ENCODE measurements at places on chromosomes 3 and 15.

GRCh38 chr3:184275961-184276910, at the start of gene ECE2:
Gene ECE2, plus strand, starts transcription at chr3:184276022. Its CDS starts 132 bp downstream, at chr3:184276154.
- DNase-seq = no peak

- DNase-seq = no peak
Measured at GRCh38 chr3:11917051-11917450, 70.4 kb upstream of the TAMM41 start.

GRCh38 chr3:9678493-9678892, 25.1 kb upstream of the CPNE9 start:
- no peak for DNase-seq

- peak; percentile 1 for DNase-seq
Measured at GRCh38 chr3:139937674-139938279, 2.8 kb downstream of the CLSTN2 start.

- no peak for DNase-seq
Measured at GRCh38 chr3:56347219-56347871, 120.9 kb downstream of the ERC2 start.

DNA sequence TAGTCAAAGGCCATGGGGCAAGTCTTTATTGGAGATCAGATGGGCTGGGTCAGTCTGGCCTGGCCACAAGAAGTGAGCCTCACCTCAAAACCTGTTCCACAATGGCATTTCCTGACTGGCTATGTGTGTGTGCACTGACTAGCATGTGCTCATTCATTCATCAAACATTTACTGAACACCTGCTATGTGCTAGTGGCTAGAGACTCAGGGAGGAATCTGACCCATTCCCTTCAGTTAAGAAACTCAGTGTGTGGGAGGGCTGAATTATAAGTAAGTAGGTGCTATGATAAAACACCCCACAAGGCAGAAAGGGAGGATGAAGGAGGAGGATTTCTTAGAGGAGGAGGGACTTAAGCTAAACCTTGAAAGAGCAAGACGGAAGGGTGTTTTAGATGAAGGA, 5.4 kb upstream of the CGNL1 start:
- no peak for DNase-seq

DNA sequence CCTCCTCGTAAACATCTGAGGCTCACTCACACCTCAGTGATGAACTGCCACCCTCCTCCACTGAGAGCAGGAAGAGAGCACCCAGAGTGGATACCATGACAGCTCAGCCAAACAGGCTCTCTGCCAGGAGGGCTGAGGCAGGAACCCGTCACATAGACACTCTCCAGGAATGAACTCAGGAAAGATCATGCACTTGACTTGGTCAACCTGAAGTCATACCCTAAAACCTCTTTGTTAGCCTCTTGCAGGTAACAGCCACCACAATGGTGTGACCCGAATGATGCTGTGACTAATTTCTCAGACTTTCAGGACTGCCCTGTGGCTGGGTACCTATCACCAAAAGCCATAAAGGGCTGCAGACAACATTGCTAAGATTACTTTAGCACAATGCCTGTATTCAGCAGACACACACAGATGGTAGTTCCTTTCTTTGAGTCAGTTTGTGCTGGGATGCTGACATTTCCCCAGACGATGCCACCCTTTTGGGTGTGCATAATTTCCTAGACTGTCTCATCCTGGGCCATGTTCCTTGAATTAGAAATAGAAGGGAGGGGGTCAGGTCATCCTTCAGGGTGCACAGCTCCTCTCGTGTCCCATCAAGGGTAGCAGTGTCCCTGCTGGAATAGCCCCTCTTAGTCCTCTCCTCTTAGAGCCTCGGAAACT, 30.3 kb downstream of the CX3CR1 start:
- no peak for DNase-seq

DNA sequence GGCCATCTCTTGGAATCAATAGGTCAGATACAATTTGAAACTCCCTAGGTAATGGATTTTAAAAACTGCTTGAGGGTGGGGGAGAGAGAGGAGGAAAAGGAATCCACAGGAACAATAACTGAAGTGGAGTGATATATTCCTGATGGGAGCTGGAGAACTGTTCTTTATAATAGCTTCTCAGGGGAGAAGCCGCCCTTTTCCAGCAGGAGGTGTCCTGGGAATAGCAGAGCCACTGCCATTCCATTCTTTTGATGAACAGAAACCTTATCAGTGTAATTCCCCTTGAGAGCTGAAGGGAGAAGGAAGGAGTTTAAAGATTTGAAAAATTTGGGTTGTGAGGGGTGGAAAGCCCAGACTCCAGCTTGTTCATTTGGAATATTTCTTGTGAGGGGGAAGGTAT, 504.9 kb upstream of the DPH6 start:
- no peak for DNase-seq

DNA sequence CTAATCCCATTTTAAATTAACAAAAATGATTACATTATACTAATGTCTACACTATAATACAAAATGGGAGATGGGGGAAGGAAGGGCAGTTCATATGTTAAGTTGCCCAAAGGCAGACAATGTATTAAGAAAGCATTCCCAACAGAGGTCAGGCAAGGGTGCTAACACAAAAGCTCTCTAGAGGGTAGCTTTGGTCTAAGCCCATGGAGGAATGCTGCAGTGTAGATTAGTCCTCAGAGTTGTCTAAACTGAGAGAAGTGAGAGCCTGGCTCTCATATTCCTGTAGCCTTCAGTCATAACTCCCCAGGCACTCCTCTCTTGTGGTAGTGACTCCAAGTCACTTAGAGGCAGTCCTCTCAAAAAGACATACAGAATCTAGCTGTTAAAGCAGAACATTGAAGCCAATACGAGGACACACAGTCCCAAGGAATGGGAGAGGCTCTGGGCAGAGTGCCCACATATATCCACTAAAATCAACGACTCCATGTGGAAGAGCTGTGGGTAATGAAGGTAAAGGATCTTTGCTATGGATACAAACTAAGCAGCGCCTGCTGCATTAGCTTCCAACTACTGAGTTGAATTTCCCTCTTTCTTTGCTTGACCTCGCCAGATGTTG, 14.5 kb downstream of the NEK10 start:
- DNase-seq = no peak

DNA sequence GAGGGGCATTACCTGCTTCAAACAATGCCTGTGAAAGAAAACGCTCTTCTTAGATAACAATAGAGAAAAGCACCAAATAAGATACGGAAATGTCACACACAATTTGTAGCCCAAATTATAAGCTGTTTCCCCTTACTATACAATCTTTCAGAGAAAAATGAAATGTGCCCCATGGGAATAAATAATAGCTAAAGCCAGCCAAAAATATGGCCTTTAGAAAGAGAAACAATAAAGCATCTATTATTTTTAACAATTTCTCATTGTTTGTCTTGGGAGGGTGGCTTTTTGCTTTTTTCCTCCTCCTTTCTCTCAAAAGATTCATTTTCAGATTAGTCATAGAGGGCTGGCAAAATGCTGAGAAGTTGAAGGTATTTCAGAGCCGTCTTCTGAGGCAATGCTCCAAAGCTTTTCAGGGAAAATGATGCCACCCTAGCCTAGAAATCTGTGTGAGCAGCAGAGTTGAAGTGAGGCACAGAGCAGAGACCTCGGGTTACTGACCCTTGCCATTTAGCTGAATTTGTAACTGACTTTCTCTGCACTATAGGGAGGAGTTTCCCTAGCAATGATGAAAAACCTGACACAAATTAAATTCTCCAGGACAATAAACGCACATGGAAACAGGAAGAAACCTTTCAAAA, 86.3 kb upstream of the PRICKLE2 start:
- DNase-seq = no peak

- peak; percentile 6 for DNase-seq
Measured at GRCh38 chr3:113097960-113098447, 107.2 kb downstream of the GTPBP8 start.

- DNase-seq = no peak
Measured at GRCh38 chr3:184145111-184145524, 10.0 kb downstream of the EIF2B5 start.

- DNase-seq = no peak
Measured at GRCh38 chr3:123281929-123282328, 80.2 kb downstream of the SEC22A start.

DNA sequence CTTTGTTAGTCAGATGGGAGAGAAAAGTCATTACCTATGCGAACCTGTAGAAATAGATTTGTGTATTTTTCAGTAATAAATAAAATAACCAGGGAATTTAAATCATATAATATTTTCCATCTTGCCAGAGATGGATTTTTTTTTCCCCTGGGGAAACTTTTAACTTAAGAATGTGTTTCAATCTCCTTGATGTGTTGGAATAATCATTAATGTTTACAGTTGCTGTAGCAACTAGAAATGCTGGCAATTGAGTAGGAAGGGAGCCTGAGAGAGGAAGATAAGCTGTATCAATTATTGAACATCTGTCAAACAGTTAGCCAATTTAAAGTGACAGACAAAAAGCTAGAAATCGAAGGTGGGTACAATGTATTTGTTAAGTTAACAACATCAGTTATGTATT, 259.5 kb downstream of the IL5RA start:
- no peak for DNase-seq

Data from amniotic stem cell (primary cell).